GM23338 (cell line): ENCODE measurements at places on chromosomes 11 and 22. TPM values are rescaled to one million over a fixed set of nuclear protein-coding genes. Genes with fewer than 3 reads are reported as not detected.

GRCh38 chr11:117410861-117411710, 83.4 kb downstream of the CEP164 start:
- no peaks in the 10 kb centered on the region for H3K4me1 ChIP-seq
- DNase-seq = no peak
- no peaks in the 10 kb centered on the region for H3K27me3 ChIP-seq
- no peak overlapping the region for H3K4me3 ChIP-seq

- peak overlapping the region; percentile 32 for H3K4me3 ChIP-seq
- DNase-seq = no peak
- peak overlapping the region; percentile 26; the same call in 1 of the 2 replicates for H3K27ac ChIP-seq
These were observed 64.7 kb downstream of the MTMR3 start for GRCh38 chr22:29947410-29948384.

GRCh38 chr22:27462190-27462589, 339.4 kb downstream of the MN1 start:
- H3K27me3 ChIP-seq = no peaks in the 10 kb centered on the region
- no peak overlapping the region for H3K4me3 ChIP-seq
- H3K36me3 ChIP-seq = no peaks in the 10 kb centered on the region
- no peak for DNase-seq
- H3K4me1 ChIP-seq = peaks cover 10% of the 10 kb centered on the region

DNA sequence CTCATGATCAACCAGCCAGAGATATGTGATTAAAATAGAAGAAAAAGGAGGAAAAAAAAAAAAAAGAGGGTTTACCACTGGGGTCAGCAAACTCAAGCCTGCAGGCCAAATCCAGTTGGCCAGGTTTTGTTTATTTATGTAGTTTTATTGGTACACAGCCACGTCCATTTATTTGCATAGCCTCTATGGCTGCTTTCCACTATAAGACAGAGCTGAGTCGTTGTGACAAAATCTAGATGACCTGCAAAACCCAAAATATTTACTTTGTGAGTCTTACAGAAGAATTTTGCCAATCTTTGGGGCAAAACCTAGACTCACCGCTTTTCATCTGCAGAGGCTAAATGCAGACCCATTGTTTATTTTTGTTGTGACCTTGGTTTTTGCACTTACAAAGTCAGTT, 87.1 kb downstream of the TENM4 start:
- no peak overlapping the region for H3K4me3 ChIP-seq
- H3K27me3 ChIP-seq = no peaks in the 10 kb centered on the region
- no peak for DNase-seq
- no peaks in the 10 kb centered on the region for H3K4me1 ChIP-seq
- H3K27ac ChIP-seq = no peak overlapping the region

GRCh38 chr11:97770570-97770969, 1250.2 kb upstream of the CNTN5 start:
- no peaks in the 10 kb centered on the region for H3K36me3 ChIP-seq
- no peak for DNase-seq
- H3K4me3 ChIP-seq = no peak overlapping the region
- no peak overlapping the region for H3K27ac ChIP-seq

The PANX3 gene
- total RNA-seq = not detected in 2 replicates

The MGAT3 gene
- total RNA-seq = 10.2 and 13.1 TPM in 2 replicates

DNA sequence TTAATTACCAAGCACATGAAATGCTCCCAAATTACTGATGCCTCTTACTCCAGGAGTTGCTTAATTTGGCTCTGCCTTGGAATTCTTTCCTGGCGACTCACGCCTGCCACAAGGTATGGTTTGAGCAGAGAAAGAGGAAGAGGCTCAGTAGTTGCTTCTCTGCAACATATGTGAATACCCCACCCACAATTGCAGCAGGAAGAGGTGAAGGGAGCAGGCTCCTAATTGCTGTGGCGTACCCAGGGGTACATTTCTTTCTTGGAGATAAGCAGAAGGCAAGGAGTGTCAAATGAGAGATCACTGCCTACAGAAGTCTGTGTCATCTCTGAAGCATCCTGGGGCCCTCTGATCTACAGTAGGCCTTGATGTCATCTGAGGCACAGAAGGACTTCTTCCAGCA, 10.6 kb upstream of the NNMT start:
- no peaks in the 10 kb centered on the region for H3K36me3 ChIP-seq
- DNase-seq = peak; percentile 33
- no peak overlapping the region for H3K4me3 ChIP-seq
- no peak overlapping the region for H3K27ac ChIP-seq
- H3K4me1 ChIP-seq = 0 out of 2 replicates have a peak, but pooled peaks cover 12% of the 10 kb centered on the region

DNA sequence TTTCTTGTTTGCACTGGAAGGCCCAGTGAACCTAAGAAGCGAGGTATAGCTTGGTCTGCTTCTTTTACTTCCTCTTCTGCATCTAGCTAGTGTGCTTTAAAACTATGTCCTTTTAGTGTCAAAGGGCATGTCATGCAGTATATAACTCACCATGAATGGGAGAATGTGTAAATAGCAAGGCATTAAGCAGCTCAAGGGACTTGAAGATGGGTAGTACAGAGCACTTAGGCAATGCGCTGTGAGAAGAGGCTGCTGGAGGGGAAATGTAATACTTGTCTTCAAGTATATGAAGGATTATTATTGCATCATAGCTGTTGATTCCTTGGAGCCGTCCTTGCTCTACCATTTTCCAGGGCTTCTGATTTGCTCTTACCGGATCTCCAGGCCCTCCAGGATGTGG, 7.6 kb downstream of the MAML2 start:
- H3K27me3 ChIP-seq = no peaks in the 10 kb centered on the region
- H3K4me1 ChIP-seq = peaks cover 89% of the 10 kb centered on the region

The TRIM49 gene
- total RNA-seq = 0.27 TPM in 1 of 2 replicates, not detected in the other

DNA sequence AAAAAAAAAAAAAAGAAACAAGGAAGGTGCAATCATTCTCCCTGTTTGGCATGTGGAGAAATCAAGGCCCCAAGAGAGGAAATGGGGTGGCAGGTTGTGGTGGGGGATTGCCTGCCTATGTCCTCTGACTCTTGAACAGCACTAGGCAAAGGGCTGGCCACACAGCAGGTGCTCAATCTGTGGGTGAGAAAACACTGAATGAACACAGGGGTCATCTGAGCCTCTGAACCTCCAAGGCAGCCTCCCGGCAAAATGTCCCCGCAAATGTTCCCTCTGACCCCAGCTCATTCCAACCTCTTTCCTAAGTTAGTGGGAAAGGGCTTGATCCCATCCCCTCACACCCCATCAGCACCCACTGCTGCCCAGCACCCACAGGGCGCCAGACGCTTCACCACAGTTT, 4.6 kb downstream of the PLA2G6 start:
- H3K27ac ChIP-seq = no peak overlapping the region
- no peak overlapping the region for H3K4me3 ChIP-seq
- peaks cover 15% of the 10 kb centered on the region for H3K4me1 ChIP-seq
- no peak for DNase-seq

GRCh38 chr11:84901991-84902390, 725.2 kb downstream of the DLG2 start:
- no peak for DNase-seq
- H3K36me3 ChIP-seq = no peaks in the 10 kb centered on the region
- H3K27ac ChIP-seq = no peak overlapping the region

GRCh38 chr11:111001986-111002611, 243.4 kb upstream of the POU2AF2 start:
- H3K4me3 ChIP-seq = no peak overlapping the region
- no peaks in the 10 kb centered on the region for H3K27me3 ChIP-seq
- DNase-seq = no peak
- no peaks in the 10 kb centered on the region for H3K36me3 ChIP-seq

DNA sequence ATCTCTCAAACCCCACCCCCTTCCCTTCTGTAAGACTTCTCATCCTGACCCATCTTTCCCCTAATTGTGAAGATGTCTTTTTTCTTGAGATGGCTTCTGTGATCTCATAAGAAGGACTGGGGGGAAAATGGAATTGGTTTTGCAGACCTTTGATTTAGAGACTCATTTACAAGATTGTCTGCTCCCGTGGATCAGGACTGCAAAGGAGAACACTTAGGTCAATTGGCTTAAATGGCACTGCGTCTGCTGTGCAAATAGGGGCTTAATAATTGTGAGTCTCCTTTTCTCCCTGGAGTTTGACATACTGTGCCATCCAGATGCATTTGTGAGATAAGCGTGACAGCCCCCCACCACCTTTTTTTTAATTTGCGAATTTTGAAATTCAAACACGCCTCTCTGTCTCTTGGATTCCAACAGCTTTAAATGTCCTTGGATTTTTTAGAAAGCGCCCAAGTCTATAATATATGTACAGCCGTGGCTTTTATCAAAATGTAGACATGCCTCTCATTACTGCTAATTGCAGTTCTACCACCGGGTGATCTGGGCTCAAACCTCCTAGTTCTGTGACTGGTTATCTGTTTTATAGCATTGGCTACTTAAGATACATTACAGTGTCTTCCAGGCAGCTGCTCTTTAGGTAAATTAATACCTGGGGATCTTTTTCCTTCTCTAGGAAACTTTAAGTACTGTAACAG, 150.0 kb downstream of the DBX1 start:
- H3K36me3 ChIP-seq = no peaks in the 10 kb centered on the region
- H3K4me3 ChIP-seq = no peak overlapping the region
- H3K4me1 ChIP-seq = peaks cover 30% of the 10 kb centered on the region
- no peaks in the 10 kb centered on the region for H3K27me3 ChIP-seq
- no peak overlapping the region for H3K27ac ChIP-seq
- no peak for DNase-seq

The CD3D gene
- total RNA-seq = not detected in 2 replicates

The ABCC8 gene
- 2.4 and 3.4 TPM in 2 replicates for total RNA-seq

DNA sequence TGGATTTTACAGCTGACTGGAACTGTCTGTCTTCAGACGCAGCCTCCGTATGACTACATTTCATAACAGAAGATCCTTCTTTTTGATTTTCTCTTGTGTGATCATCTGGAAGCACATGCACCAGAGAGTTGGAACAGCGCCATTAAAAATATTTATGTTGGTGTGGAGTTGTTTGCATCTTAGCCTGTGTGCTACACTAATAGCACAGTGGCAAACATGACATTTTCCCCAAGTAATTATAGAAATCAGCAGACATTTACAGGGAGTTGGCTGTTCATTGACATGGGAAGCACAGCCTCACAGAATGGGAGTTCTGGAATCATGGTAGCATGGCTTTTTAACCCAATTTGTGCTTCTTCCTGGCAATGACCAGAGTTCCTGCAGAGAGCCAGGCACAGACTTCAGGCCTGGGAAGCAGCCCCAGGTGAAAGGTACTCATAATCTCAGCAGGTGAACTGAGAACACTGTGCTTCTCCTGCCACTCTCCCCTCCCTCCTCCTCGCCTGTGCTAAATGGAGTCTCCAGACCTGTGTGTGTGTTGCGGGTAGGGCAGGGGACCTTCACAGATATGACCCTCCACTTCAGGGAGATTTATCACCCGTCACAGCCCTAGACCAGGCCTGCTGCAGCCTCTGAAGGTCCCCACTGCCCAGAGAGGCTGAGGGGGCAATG, 82.8 kb upstream of the PLET1 start:
- no peak overlapping the region for H3K4me3 ChIP-seq
- H3K27me3 ChIP-seq = no peaks in the 10 kb centered on the region
- H3K4me1 ChIP-seq = no peaks in the 10 kb centered on the region
- H3K36me3 ChIP-seq = no peaks in the 10 kb centered on the region
- no peak for DNase-seq

GRCh38 chr11:64874308-64875240, 3.8 kb downstream of the EHD1 start:
- H3K4me1 ChIP-seq = peaks cover 13% of the 10 kb centered on the region; the same call in 1 of the 2 replicates
- H3K36me3 ChIP-seq = no peaks in the 10 kb centered on the region
- H3K27ac ChIP-seq = no peak overlapping the region
- DNase-seq = no peak
- H3K27me3 ChIP-seq = peaks cover 5% of the 10 kb centered on the region; the same call in 1 of the 2 replicates
- no peak overlapping the region for H3K4me3 ChIP-seq

- no peak overlapping the region for H3K27ac ChIP-seq
- no peak for DNase-seq
- no peaks in the 10 kb centered on the region for H3K4me1 ChIP-seq
- H3K4me3 ChIP-seq = no peak overlapping the region
- no peaks in the 10 kb centered on the region for H3K27me3 ChIP-seq
These were observed 82.9 kb upstream of the UBASH3B start for GRCh38 chr11:122572592-122572991.

DNA sequence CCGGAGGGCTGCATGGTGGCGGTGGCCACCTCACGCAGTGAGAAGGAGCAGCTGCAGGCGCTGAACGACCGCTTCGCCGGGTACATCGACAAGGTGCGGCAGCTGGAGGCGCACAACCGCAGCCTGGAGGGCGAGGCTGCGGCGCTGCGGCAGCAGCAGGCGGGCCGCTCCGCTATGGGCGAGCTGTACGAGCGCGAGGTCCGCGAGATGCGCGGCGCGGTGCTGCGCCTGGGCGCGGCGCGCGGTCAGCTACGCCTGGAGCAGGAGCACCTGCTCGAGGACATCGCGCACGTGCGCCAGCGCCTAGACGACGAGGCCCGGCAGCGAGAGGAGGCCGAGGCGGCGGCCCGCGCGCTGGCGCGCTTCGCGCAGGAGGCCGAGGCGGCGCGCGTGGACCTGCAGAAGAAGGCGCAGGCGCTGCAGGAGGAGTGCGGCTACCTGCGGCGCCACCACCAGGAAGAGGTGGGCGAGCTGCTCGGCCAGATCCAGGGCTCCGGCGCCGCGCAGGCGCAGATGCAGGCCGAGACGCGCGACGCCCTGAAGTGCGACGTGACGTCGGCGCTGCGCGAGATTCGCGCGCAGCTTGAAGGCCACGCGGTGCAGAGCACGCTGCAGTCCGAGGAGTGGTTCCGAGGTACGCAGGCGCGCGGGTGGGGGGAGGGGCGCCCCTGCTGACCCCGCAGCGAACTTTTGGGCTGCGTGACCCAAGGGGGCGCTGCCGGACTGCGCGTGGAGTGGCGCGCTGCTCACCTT, 670 bp downstream of the NEFH start:
- no peaks in the 10 kb centered on the region; the same call in 1 of the 2 replicates for H3K36me3 ChIP-seq
- peak overlapping the region; percentile 65 for H3K4me3 ChIP-seq
- H3K27ac ChIP-seq = no peak overlapping the region
- peaks cover 28% of the 10 kb centered on the region for H3K4me1 ChIP-seq
- DNase-seq = peak; percentile 75

- no peak overlapping the region for H3K27ac ChIP-seq
- H3K36me3 ChIP-seq = no peaks in the 10 kb centered on the region
- no peaks in the 10 kb centered on the region for H3K27me3 ChIP-seq
- H3K4me1 ChIP-seq = peaks cover 9% of the 10 kb centered on the region
- H3K4me3 ChIP-seq = peak overlapping the region; percentile 82
- DNase-seq = peak; percentile 87
These were observed 45.0 kb downstream of the OR4D9 start for GRCh38 chr11:59556115-59556916.

The CARD10 gene
- total RNA-seq = 17.0 and 17.2 TPM in 2 replicates

DNA sequence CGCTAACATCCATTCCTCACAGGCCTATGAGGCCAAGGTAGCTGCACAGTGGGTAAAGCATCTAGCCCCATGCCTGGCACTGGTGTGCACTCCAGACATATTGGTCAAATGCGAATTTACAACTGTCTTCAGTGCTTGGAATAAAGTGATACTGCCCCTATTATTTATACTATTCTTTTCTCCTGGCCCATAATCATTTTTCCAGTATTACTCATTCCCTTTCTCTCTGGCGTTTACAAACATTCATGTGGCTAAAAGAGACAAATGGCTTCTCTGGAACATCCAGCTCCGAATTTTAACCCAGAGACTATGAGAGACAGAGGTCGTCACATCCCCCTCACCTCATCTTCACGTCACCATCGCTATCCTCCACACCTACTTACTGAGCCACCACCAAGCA, 87.2 kb upstream of the PITPNB start:
- no peaks in the 10 kb centered on the region for H3K4me1 ChIP-seq
- no peak overlapping the region for H3K27ac ChIP-seq
- no peak for DNase-seq
- no peaks in the 10 kb centered on the region for H3K27me3 ChIP-seq
- no peak overlapping the region for H3K4me3 ChIP-seq
